ENCODE measurements at places on chromosomes 16 and 17.

DNA sequence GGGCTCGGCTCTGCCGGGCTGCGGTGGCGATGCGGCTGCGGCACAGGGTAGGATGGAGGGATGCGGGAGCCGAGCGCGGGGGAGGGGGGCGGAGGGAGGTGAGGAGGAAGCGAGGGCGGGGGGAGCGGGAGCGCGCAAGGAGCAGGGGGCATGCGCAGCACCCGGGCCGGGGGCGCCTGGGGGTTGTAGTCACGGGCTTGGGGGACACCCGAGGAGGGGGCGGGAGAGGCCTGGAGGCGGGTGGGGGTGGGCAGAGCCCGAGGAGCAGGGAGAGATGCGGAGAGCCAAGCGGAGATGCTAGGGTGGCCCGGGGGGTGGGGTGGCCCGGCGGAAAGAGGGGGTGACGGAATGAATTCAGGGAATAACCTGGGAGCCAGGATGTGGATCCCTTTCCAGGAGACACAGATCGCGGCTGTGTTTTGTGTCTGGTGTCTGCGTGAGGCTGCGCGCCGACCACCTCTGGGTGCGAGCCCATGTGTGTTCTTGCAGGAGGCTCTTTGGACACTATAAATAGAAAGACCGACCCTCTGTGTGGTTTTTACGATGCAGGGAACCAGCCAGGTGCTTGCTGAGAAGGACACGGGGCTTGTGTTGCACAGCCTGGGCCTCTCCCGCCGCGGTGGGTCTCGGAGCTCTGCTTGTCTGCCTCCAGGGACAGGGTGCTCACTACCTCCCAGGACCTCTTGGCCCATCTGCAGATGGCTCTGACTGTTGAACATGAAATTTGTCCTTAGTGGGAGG lies at the start of gene STX1B:
STX1B (minus strand) TSS at position 54 of the 741 bp plus-strand sequence. CDS start 242 bp downstream, outside the sequence.
- DNase-seq: peak; percentile 27

GRCh38 chr17:67157732-67158639 lies 87.0 kb downstream of the HELZ start:
- no peak for DNase-seq

- DNase-seq: no peak
Measured at GRCh38 chr17:63646488-63646806, 24.2 kb downstream of the MAP3K3 start.

DNA sequence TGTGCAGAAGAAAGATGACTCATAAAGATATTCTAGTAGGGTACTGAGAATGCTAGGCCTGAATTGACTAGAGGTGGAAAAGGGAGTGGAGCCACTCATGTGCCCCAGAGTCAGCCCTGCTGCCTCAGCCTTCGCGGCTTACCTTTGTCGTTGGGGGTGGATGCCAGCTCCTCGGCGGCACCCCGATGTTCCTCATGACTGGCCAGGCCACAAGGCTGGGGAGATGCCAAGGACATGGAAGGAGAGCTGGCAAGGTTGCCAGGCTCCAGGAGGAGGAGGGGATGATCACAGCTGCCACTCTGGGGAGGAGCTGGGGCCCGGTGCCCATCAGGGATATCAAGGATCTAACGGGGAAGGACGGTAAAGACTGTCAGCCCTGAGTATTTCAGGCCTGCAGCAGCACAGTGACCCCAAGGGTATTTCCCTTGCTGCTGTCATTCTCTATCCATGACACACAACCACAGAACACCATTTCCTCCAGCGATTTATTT lies 9.7 kb upstream of the SLC35B1 start:
- DNase-seq: no peak

- DNase-seq: peak; percentile 29
Measured at GRCh38 chr17:57783338-57783742, 38.2 kb upstream of the CCDC182 start.

GRCh38 chr17:70292366-70292765 lies 123.0 kb downstream of the KCNJ2 start:
- DNase-seq: no peak

DNA sequence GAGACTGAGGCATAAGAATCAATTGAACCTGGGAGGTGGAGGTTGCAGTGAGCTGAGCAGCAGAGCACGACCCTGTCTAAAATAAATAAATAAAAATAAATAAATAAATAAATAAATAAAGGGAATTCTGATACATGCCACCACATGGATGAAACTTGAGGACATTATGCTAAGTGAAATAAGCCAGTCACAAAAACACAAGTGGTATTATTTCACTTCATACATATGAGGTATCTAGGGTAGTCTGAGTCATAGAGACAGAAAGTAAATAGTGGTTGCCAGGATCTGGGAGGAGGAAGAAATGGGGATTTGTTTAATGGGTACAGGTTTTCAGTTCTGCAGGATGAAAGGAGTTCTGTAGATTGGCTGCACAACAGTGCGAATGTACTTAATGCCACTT lies 16.3 kb downstream of the PIPOX start:
- DNase-seq: no peak

DNA sequence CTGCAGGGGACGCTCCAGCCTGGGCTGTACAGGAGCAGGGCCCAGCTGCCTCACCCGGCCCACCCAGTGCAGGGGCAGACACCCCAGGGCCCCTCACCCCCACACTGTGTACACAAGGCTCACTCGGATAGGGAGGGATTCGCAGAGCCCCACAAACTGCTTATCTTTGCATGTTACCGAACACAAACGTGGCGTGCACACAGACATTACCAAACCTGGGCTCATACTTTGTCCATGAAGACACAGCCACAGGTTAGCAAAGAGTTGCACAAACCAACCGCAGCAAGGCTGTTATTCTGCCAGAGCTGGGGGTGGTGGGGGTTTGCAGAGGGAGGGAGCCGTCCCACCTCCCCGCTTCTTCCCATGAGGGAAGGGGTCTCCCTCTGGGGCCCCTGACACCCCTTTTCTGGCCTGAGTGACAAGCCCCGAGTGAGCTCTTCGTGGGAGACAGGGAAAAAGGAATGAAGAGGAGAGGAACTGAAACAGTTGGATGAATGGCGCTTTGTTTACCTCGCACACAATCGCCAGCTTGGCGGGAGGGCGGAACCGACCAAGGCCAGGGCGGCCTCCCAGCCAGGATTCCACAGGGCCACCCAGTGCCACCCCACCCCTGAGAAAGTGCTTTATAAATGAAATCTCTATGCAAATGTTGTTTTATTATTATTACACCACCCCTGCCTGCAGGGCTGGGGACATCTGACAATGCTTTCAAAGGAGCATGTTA lies 434 bp upstream of the CPSF4L start:
- no peak for DNase-seq

DNA sequence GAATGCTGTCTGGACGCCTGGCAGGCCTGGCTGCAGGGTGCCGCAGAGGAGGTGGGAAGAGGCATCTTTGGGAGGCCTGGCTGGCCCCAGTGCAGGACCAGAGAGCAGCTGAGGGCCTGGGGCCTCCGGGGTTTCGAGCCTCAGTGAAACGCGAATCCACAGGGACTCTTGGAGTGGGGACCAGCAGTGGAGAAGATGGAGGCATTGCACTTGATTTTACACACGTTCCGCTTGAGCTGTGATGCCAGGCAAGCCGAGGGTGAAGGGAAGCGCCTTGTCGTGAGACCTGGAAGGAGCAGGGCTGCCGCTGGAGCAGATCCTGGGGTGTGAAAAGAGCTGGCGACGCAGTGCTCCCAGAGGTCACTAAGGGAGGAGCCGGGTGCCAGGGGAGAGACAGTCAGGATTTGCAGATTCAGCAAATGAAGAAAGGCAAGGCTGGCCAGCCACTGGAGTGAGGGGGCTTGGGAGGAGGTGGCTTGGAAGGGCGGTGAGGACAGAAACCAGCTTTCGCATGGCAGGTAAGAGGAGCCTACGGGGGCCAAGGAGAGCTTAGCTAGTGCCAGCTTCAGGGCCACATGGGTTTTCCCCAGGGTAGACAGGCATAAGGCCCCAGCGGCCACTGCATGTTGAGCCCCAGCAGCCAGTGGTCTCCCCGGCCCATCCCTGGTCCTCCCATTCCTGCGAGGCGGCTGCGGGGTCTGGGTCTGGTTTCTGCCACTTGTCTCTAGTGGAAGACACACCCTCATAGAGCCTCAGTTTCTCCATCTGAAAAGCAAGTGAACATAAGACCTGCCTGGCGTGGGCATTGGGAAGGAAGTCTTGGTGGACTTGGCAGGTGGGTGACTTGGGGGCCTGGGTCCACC lies 175.2 kb upstream of the CHMP6 start:
- DNase-seq: no peak

- no peak for DNase-seq
Measured at GRCh38 chr16:52408191-52408845, 138.6 kb downstream of the TOX3 start.

GRCh38 chr16:88960516-88960915 lies 16.5 kb downstream of the CBFA2T3 start:
- no peak for DNase-seq

- peak; percentile 46 for DNase-seq
Measured at GRCh38 chr17:56819431-56820145, 14.1 kb downstream of the C17orf67 start.

- no peak for DNase-seq
Measured at GRCh38 chr17:4716081-4716480, 5.6 kb downstream of the ARRB2 start.

- DNase-seq: no peak
Measured at GRCh38 chr17:5446786-5447185, 7.8 kb upstream of the C1QBP start.

DNA sequence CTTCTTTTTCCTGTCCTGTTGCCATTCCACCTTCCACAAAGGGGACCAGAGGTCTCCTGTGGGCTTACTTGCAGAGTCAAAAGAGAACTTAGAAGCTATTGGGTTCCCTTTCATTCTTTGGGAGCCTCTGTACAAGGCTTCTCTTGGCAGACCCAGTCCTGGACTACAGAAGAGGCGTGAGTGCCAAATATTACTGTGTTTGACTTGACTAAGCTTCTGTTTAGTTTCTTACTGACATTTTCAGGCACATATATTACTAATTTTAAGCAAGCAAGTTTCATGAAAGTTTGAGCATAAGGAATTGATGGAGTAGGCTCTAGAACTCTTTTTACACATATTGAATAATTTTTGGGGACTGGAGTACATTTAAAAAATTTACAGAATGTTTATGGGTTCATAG lies 254.4 kb downstream of the HAPSTR1 start:
- DNase-seq: no peak

DNA sequence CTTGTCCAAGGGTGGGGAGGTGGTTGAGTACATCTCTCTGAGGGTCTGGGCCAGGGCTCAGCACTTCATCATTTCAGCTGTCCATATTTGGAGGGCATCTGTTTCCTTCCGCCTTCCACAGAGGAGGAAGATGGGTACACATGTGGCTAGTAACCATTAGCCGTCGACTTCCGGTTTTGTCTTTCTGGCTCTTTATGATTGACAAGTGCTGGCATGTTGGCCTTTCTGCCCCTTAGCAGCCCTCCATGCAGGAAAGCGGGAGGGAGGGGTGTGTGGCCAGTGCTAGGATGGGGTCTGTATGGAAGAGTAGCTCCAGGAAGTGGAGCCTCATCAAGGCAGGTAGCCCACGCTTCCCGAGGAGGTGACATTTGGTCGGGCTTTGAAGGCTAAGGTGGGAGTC lies 69.6 kb downstream of the RAI1 start:
- no peak for DNase-seq
